ENCODE measurements at places on chromosomes 1 and 21.

DNA sequence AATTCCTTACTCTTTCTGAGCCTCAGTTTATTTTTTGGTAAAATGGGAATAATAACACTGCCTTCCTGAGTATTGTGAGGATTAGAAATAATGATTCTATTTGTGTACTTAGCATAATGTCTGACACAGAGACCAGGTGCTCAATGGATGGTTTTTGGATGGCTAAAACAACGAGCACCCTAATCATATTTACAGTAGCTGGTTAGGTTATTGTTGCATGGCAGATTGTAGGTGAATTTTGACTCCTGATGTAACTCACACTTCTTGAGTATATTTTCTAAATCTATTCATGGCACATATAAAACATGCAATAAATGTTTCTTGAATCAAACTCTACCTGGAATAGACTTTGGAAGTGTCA is 11.9 kb upstream of the DUSP10 start:
- no peak for DNase-seq

DNA sequence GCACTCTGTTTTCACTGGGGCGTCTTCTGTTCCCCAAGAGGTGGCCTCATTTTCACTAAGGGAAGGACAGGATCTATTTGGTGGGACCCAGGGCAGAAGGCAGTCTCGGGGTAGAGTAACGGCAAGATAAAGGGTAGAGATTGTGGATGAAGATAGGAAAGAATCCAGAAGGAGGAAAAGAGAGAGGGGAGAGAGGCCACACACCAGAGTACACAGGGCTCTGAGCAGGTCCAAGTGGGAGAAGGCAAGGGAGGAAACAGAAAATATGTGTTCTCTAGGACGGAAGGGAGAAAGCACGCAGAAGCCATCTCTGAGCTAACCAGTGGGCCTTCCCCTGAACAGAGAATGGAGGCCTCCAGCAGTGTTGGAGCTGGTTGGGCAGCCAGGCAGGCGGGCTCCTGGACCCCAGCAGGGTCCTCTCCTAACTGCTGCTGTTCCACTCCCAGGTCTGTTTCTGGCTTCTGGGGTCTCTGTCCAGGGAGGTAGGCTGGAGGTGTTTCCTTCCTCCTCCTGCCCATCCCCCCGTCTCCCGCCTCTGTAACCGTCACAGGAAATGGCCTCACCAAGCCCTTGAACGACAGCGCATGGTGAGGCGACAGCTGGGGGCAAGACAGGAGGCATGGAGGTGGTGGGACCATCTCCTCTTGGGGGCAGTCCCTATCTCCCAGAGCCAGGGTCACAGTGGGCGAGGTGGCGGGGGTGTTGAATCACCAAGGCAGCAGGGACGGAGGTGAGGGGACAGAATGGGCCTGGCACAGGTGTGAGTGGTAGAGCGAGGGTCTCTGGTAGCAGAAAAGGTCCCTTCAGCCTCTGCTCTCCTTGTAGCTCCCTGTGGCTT is 649 bp downstream of the PTPN7 start:
- peak; percentile 69 for DNase-seq

DNA sequence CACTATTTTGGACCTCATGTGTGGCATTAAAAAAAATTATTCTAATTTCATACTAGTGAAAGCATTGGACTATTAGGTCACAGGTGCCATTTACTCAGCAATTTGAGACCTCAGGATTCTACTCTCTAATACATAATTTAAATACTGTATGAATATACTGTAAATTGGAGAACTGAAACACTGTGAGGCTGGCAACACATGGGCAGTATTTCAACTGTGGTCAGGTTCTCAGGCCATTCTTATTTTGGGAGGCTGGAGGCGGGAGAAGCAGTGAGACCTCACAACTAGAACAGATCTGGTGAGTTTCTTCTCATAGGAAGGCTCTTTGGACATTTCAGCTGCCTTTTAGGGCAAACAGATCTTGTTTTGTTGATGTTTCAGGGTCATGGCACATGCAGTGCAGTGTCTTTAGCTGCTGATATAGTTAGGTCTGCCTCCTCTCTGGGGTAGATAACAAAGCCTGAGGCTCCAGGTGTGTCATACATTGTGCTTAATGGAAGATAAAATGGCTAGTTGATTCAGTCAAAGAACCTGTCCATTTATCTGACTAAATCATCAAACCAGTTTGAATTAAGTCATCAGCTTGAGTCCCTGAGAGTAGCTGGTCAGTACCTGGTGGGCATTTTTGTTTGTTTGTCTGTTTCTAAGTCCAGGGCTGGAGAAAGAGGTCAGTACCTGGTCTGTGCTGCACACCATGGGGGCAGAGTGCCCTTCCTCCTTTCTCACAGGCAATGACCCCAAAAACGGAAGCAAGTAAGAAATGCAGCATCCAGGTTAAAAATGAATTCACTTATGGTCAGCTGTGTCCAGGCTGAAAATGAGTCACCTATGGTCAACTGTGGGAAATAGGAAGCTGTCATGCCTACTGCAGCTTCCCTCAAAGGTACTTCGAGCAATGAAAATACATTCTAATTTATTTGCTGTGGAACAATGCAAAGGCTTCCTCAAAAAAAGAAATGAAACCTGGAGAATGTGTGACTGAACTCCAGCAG is 216.2 kb downstream of the SDCCAG8 start:
- DNase-seq, result no peak

GRCh38 chr1:164801246-164801731 is 242.3 kb downstream of the PBX1 start:
- no peak for DNase-seq

- no peak for DNase-seq
Measured at GRCh38 chr1:57325536-57325935, 98.3 kb downstream of the DAB1 start.

DNA sequence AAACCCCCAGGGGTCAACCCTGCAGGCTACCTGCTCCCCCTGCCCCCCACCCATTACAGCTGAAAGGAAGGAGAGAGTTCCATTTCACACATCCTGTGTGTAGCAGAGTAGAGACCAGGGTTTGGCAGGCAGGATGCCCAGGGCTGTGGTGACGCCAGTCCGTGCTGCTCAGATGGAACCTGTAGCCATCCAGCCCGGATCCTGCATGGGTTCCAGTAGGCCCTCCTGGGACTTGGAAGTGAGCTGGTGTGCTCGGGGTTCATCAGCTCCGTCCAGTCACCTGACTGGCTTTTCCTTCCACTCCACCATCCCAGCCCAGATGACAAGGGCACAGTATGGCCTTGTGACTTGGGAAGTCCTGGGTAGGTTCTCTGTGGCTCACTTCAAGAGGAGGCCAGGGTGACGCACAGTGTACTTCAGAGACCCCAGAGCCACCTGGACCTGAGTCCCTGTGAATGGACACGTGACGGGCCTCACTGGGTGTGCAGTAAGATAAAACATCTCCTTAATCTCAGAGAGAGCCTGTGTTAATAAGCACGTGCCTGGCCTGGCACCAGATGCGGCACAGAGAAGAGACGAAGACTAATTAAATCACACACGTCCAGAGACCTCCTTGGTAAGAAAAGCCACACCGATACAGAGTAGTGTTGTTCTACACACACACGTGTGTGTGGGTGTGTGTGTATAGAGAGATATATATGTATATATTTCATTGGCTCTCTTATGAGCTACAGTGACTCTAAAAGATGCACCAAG is 16.0 kb downstream of the ITPKB start:
- peak; percentile 62 for DNase-seq

- no peak for DNase-seq
Measured at GRCh38 chr1:192008281-192008825, 149.9 kb upstream of the RGS18 start.

- DNase-seq, result no peak
Measured at GRCh38 chr1:1797731-1798341, 19.6 kb upstream of the NADK start.

- DNase-seq, result no peak
Measured at GRCh38 chr1:102799496-102799895, 308.8 kb downstream of the COL11A1 start.

DNA sequence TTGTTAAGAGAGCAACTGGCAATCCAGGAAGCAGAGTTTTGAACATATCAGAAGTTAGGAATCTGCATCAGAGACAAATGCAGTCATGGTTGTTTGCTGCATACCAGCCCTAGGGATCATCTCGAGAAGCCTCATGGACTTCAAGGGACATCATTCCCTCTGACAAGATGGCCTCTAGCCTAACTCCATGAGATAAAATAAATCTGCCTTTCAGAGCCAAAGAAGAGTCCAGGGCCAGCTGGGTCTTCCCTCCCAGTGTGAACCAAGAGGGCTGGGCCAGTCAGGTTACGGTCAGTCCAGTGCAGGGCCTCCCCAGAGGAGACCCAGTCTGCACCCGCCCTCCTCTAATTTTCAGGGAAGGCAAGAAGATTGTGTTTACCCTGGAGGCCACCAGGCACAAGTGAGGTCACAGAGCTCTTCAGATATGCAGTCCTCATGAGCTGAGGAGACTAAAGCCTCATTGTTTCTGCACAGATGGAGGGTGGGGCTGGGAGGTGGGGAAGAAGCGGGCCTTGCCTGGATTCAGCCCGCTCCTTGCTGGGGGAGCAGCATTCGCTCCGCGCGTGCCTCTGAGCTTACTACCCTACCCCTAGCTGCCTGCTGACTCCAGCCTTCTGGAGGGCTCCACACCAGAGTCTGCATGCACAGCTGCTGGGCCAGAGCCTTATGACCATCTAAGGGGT is 52.8 kb downstream of the CAPN2 start:
- DNase-seq, result no peak

DNA sequence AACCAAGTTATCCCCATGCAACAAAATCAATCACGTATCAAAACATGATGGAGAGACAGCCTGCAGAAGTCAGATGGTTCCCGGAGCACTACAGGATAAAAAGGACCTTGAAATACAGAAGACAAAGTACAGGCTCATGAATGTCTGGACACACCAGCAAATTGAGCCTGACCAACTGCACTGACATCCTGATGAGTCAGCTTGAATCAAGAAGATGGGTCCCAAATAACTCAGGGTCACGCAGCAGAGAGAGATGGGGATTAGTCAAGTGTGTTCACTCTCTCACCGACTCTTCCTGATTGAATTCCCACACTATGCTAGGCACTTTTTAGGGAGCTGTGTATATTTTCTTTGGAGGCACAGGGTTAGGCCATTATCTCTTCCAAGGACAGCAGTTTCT is 71.1 kb upstream of the DIRAS3 start:
- no peak for DNase-seq
